Thymus (tissue), 14 donors: ENCODE measurements at places on chromosomes 3 and 15. TPM values are rescaled to one million over a fixed set of nuclear protein-coding genes. Genes with fewer than 3 reads are reported as not detected.

The SYNPR gene
- polyA plus RNA-seq: 0.18 TPM

The C3orf20 gene
- polyA plus RNA-seq: 0.02 TPM

The ECE2 gene
- not detected for polyA plus RNA-seq

The PLA1A gene
- 3.0 TPM for polyA plus RNA-seq
